Smooth muscle cell of the pulmonary artery (primary cell): ENCODE measurements at places on chromosomes 7 and 10. TPM values are rescaled to one million over a fixed set of nuclear protein-coding genes. Genes with fewer than 3 reads are reported as not detected.

The NPC1L1 gene
- 0.07 and 0.13 TPM in 2 replicates for total RNA-seq

The PDE1C gene
- 52.9 and 89.5 TPM in 2 replicates for total RNA-seq

The ZNF736 gene
- total RNA-seq: 7.4 and 8.9 TPM in 2 replicates

The LIPF gene
- total RNA-seq: not detected in 2 replicates

The MRLN gene
- not detected in 2 replicates for total RNA-seq

The FAM24B gene
- 2.2 and 2.7 TPM in 2 replicates for total RNA-seq

The LRRD1 gene
- 0.07 and 0.17 TPM in 2 replicates for total RNA-seq

The SLC13A1 gene
- total RNA-seq: not detected in 2 replicates
